ENCODE measurements at places on chromosomes 1 and 21.

- no peak for DNase-seq
Measured at GRCh38 chr1:115839679-115840237, 1.2 kb downstream of the NHLH2 start.

DNA sequence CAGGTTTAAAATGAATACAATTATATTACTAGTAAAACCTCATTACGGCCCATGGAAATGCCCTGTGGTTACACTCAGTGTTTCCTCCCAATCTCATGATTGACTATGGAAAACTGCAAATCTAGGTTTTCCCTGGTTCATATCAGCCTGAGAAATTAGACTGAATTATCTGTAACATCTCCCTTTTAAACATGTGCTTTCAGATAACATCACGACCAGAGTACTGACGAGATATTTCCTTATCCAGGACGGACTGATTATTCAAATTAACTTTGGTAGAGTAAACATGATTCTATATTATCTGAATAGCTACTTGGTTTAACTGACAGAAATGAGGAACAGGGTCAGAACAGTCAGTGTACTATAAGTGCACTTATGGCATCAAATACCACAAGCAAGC is 82.3 kb downstream of the RGS7 start:
- DNase-seq: no peak

- peak; percentile 27 for DNase-seq
Measured at GRCh38 chr1:149917571-149918144, at the start of gene SV2A. TSS of gene SV2A (minus strand) at chr1:149917844. CDS start at chr1:149913840, 4,004 bp downstream.

DNA sequence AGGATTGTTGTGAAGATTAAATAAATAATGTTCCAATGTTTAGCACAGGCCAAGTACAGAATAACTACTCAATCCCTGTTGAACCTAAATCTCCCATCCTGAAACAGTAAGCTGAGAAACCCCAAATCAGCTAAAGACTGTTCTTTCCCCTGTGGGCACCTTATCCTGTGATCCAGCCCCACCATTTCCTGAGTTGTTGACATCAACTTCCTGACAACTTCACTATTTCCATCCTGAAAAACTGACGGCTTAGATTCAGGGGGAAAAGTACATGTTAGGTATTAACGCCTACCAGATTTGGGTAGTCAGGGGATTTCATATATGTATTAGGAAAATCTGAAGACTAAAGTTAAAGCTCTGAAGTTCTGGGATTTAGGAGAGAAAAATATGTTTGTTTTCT is 51.7 kb upstream of the PALMD start:
- no peak for DNase-seq

DNA sequence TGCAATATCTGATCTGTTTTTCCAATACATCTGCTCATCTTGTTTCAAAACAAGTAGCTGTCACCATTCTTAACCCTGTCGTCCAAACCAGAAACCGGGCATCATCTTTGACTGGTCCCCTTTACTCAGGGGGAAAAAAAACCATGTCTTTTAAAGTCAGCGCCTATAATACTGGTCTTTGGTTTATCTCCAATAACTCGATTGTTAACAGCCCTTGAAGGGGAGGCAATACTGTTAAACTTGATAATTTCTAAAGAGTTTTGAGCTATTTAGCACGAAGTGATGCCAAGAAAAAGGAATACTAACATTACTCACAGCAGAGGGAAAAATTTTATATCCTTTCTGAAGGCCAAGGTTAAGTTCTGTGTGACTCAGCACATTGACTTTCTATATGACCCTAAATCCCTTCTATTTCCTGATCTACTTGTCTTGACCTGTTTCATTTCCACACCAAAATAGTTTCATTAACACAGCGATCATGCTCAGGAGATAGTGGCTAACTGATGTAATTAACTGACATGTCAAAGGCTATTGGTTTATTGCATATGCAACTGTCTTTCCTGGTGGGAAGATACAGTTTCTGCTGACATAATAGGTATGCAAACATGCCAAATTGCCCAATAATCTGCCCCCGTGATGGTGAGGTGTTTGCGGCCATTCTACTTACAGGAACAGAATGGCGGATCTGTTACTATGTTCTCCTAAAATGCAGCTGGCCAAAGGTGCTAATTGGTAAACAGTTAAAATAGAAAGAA is 59.1 kb downstream of the NFIA start:
- no peak for DNase-seq

DNA sequence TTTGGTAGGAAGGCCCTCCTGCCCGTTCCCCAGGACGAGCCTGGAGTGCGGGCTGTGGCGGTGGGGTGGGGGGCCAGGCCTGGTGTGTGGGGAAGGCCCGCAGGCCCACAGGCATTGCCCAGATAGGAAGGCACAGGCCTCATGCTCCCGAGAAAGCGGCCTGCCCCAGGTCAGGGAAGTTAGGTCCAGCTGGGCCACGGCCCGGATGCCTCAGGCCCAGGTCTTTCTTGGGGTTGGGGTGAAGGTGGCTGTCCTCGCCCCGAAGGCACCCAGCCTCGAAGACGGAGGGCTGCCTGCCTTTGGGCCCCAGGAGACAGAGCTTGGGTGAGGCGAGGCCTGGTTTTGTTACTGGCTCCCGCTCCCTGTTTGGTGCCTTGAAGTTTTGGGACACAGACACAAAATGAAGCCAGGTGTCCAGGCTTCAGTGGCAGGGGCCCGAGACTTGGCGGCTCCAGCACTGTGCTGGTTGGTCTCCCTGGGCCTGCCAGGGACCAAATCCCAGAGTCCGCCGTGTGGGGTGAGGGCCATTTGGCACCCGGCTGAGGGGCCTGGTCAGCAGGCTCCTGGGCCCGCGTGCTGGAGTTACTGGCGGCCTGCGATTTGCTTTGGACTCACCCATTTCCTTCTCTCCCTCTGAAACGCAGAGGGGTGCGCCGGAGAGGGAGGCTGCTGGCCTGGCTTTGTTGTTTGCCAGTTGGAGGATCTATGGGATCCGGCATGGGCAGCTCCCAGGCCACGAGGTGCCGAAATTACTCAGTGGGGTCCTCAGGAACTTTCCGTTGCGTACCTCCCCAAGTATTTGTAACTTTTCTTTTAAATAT is 2.0 kb downstream of the SKI start:
- DNase-seq: no peak

GRCh38 chr1:63883494-63884235 is 109.8 kb downstream of the ROR1 start:
- no peak for DNase-seq

- DNase-seq: no peak
Measured at GRCh38 chr1:23462766-23463165, 21.2 kb downstream of the ASAP3 start.

DNA sequence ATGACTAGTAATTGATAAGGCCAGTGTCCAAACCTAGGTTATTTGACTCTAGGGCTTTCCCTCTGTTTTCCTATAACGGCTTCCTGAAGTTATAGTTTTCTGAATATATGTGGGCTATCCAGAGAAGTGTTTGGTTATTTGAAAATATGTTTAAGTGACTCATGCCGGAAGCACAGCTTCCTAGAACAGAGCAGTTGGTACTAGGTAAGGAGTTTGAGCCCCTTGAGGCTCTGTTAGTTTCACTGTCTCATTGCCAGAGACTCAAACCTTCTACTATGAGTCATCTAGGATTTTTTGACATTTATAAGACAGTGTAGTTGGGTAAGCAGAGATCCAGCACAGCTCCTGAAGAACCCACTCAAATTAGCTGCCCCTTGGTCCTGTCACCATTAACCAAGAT is 27.1 kb upstream of the LEPR start:
- no peak for DNase-seq

GRCh38 chr1:30713311-30713710 is 10.1 kb downstream of the MATN1 start:
- no peak for DNase-seq

- no peak for DNase-seq
Measured at GRCh38 chr1:207336559-207337467, 15.3 kb downstream of the CD55 start.

DNA sequence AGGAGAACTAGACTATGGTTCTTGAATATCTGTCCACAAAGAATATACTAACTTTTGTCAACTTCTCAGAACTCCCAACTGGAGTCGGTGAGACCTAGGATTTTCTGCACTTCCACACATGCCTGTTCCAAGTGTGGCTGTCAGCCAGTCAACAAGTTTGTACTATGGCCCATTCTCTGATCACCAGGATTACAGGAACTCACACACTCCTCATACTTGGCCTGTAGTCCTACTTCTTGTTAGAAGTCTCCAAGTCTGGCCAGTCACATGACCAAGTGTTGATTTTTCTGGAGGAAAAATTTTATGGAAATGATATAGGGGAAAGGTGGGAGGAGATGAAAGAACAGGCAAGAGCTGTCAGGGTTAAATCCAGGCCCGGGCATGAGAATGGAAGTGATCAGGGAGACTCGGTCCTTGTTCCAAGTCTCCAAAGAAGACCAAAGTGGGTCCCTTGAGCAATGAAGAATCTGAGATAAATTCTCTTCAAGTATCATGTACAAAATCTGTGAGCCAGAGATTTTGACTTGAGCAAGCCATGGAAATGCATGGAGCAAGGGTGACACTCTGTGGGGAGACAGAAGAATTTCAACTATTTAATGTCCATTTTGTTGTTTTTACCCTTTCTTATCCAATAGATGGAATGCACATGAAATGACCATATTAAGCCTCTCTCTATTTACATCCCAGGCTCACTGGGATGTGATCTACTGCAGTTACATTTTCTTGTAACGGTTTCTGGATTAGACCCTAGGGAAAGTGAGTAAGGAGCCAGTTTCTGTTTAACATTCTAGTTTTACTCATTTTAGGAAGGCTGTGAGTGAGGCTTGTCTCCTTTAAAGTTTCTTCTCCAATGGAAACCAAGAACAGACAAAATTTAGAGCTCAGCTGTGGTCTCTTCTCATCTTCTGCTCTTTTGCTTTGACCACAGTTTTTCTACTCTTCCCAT is 320.9 kb downstream of the ASTN1 start:
- DNase-seq: no peak

DNA sequence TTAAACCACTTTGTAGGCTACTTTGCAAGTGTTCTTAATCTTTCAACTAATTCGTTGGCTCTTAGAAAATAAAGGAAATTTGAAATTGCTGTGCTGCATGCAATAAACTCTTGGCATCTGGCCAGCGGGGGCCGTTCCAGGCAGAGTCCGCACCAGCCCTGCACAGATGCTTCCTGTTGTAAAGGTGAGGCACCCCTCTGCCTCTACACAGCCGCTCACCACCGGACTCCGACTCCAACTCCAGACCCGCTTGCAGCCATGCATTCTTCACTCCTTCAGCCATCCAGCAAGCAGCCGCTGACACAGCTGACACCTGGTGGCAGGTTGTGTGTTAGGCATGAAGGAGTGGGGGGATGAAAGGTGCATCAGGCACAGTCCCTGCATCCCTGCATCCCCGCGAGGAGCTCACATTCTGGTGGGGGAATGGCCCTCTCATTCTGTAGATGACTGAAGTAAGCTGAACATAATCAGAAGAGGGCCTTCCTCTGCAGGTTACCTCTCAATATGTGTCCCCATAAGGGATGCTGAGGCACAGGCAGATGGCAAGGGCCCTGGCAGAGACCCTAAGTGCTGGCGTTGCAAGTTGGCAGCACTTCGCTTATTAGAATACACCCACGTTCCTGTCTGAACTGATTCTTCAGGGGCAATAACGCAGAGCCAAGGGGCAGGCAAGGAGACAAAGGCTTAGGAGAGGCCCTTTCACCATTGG is 56.8 kb downstream of the GLIS1 start:
- peak; percentile 7 for DNase-seq
